ENCODE measurements at places on chromosomes 11 and 22.

- DNase-seq: no peak
These were observed 15.2 kb downstream of the ROBO4 start for GRCh38 chr11:124882339-124883071.

- DNase-seq: no peak
These were observed 2.8 kb downstream of the RIC8A start for GRCh38 chr11:210122-210802.

- no peak for DNase-seq
These were observed 118.9 kb upstream of the LMO1 start for GRCh38 chr11:8382436-8383053.

- no peak for DNase-seq
These were observed 127.2 kb upstream of the SYT13 start for GRCh38 chr11:45413156-45413858.

GRCh38 chr22:37817705-37818408, 5.3 kb upstream of the GALR3 start:
- peak; percentile 81 for DNase-seq

DNA sequence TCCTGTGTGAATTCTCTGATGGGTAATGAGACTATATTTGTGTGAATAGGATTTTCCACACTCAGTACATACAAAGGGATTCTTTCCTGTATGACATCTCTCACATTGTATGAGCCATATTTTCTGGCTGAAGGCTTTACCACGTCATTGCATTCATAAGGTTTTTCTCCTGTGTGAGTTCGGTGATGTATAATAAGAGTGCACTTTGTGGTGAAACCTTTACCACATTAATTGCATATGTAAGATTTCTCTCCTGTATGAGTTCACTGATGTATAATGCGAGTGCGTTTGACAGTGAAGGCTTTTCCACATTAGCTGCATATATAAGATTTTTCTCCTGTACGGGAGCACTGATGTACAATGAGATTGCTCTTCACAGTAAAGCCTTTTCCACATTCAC, 455.4 kb upstream of the CNTN5 start:
- no peak for DNase-seq

GRCh38 chr11:105449100-105449734, 160.7 kb upstream of the GRIA4 start:
- no peak for DNase-seq

Data from KBM-7 (cell line).